Stimulated activated CD4-positive, alpha-beta T cell treated with anti-CD3 and anti-CD28 coated beads, Interleukin-4, amount 100 ng/mL, for 4 hours (primary cell): ENCODE measurements at places on chromosomes 6 and 20.

DNA sequence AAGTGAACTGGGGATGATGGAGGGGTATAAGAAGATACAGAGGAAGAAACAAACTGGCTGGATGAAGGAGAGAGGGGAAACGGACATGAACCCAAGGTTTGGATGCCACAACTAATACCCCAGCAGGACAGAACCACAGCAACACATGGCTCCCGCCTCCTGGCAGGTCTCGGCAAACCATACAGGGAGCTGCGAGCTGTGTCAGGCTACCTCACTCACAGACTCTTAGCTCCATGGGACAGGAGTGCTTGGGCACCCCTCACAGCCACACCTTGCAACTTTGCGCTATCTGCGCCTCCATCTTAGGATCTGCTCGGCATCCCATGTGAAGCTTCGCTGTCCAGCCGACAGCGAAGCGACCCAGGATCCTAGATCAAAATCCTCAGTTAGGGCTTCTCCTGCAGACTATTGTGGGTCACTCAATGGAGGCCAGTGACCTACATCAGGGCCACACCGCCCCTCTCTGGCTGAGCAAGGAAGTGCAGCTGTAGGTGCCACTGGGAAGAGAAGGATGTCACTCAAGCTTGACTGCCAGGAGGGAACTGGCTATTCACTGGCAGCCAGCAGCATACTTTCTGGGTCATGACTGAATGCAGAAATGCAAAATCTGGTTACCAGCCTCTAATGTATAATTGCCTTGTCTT is 174.4 kb upstream of the RIN2 start:
- DNase-seq: peak; percentile 2

GRCh38 chr6:160015778-160016684 is 47.1 kb downstream of the IGF2R start:
- peak; percentile 15 for DNase-seq

DNA sequence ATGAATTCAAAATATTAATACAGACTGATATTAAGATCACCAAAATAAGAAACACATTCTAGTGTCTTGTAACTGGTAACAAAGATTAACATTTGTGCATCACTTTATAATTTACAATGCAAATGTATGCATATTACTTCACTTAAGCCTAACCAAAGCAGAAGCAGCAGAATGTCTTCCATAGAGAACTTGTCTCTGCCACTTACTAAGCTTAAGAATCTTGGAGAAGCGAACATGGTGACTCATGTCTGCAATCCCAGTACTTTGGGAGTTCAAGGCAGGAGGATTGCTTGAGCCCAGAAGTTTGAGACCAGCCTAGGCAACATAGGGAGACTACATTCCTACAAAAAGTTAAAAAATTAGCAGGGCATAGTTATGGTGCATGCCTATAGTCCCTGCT is 18.8 kb downstream of the AK9 start:
- DNase-seq: no peak

- DNase-seq: no peak
Measured at GRCh38 chr6:16729183-16729691, 32.0 kb downstream of the ATXN1 start.

DNA sequence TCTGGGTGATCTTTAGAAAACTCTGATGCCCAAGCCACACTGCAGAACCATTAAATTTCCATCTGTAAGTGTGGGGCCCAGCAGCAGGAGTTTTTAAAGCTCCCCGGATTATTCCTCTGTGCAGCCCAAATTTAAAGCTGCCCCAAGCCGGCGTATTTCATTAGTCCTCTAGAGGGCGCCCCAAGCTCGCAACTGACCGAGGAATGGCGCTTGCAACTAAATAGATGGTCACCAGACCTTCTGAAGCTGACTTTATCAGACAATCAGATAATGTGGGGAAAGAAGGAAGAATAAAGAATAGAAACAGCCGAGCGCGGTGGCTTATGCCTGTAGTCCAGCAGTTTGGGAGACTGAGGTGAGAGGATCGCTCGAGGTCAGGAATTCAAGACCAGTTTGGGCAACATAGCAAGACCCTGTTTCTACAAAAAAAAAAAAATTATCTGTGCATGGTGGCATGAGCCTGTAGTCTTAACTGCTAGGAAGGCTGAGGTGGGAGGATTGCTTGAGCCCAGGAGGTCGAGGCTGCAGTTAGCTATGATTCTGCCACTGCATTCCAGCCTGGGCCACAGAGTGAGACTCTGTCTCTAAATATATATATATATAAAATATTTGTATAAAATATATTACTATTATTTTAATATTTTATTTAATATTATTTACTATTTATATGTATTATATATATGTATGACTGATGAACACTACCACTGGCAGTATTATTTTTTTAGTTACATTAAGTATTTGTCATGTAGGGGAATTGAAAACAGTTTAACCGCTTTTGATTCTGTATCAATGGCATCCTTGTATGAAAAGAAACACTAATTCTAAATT is 56.0 kb downstream of the OTOR start:
- DNase-seq: no peak

DNA sequence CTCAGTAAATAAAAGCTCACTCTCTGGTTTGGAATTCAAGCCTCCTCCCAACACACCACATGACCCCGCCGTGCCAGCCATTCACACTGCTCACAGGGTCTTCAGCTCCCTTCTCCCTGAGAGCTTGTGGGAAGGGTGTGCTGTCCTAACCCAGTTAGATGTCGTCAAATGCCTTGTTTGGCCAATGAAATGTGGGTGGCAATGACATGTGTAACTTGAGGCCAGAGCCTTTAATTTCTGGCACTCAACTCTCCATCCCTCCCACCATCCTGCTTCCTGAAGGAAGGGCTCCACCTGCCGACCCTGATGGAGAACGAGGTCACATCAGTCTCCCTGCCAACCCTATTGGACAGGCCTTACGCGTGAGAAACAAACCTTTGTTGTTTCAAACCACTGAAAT is 224.5 kb upstream of the AGPAT4 start:
- no peak for DNase-seq

- DNase-seq: no peak
Measured at GRCh38 chr6:2509711-2510110, 241.0 kb downstream of the MYLK4 start.

- DNase-seq: peak; percentile 8
Measured at GRCh38 chr20:4369798-4370124, 351.9 kb upstream of the PRND start.

DNA sequence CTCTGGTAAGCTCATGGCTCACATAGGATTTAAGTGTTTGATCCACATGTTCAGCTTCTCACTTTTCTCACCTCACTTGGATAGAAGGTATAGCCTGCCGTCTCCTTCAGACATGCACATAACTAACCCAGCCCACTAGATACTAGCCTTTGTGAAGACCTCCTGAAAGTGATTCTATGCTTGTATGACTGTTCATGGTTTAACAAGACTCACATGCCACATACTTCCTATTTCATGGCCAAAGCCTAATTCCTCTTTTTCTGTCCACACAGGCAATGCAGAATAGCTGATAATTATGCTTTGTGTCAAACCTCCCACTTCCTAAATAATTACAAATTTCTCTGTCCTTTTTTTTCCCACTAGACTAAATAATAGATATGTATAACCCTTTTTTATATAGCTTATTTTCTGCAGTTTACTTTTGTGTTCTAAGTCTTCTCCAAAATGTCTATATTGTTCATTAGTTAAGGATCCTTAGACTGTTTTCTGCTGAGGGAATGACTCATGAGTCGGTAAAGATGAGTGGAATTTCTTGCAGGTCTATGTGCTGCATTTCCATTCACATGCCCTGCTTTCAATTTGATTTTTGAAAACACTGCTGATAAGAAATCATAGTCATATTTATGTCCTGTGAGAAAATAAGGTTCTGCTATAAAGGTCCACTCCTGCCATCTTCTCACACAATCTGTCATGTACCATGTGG is 43.0 kb downstream of the HDDC2 start:
- no peak for DNase-seq

DNA sequence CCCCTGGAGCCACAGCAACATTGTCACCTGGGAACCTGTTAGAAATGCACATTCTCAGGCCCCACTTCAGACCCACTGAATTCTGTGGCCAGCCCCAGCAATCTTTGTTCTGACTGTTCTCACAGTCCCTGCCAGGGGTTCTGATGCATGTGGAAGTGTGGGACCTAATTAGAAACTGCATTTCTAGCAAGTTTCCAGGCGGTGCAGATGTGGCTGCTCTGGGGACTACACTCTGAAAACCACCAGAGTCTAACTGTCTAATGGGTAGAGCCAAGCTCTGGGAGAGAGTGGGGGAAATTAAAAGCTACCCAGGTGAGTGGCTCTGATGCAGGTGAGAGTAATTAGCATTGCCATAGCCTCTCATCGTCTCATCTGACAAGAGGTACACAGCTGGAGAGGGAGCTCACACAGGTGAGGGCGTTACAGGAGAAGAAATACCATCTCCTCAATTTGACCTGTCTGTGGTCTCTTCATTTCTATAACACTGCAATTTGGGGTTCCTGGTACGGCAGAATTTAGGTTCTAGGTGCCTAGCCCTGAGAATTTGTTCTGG is 66.0 kb downstream of the SNX5 start:
- DNase-seq: no peak

DNA sequence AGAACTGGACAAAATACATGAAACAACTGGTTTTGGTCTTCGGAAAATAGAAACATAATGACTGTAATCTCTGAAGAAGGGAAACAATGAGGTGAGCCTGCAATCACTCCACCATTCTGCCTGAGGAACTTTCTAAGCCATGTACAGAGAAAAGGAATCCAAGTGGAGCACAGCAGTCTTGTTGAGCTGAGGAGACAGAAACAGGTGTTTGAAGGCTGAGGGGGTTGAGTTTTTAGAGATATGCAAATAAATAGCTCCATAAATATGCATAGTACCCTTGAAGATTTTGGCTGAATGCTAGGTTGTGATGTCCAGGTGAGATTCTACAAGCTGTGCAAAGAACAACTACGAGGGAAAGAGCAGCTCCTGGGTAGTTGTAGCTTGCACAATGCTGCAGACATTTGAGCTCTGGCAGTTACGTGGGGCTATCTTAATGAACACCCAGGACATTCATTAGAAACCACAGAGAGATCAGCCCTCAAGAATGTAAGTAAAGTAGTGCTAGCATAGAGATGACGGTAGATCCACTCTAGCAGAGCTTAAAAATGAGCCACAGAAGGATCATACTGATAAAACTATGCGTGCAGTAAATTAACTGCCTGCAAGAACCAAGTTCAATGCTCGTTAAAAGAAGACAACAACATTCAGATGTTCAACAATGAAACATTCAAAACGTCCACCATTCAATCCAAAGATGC is 24.3 kb downstream of the TUBB2B start:
- DNase-seq: no peak

DNA sequence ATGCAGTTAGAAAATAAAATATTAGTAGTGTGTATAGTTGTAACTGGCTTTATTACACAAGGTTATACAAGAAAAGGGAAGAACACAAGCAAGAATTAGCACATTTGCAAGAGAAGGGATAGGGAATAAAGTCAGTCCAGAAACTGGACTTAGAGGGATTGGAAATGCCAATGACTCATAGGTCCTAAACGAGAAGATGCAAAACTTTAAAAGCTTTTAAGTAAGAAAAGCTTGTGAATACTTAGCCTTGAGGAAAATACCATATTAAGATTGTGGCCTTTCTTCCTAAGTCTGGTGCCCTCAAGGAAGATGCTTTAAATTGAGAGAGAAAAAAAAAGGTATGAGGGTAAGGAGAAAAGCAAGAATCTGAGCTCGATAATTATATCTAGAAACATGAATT is 102.3 kb upstream of the MCHR2 start:
- DNase-seq: no peak

GRCh38 chr20:48273843-48274242 is 488.6 kb upstream of the SULF2 start:
- DNase-seq: no peak

- no peak for DNase-seq
Measured at GRCh38 chr6:88573561-88573960, 389.9 kb downstream of the RNGTT start.

DNA sequence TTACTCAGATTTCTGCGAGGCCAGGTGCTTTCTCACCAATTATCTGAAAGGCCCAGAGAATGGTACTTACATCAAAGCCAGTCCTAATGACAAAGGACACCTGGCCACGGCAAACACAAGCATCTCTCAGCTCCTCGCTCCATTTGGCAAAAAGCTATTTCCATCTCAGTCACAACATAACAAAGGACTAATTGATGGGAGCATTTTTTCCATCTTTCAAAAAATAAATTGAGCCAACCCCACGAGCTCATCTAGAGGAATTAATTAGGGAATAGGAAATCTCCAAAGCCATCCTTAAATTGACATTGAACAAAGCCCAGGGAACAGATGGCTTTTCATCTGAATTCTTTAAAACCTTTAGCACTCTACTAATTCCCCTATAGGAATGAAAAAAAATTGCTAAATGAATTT is 236.7 kb downstream of the HAO1 start:
- DNase-seq: no peak

DNA sequence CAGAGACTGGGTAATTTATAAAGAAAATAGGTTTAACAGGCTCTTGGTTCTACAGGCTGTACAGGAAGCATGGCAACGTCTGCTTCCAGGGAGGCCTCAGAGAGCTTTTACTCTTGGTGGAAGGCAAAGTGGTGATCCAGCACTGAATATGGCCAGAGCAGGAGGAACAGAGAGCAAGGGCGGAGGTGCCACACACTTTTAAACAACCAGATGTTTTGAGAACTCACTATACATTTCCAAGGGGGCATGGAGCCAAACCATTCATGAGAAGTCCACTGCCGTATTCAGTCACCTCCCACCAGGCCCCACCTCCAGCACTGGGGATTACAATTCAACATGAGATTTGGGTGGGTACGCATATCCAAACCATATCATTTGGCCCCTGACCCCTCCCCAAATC is 18.7 kb downstream of the SAMD5 start:
- no peak for DNase-seq
